Stimulated activated naive B cell treated with anti-CD40 and anti-IgM and Interleukin-4, amounts not matched to agents 10 μg/mL and 1 μg/mL and 100 μg/mL, for 72 hours (primary cell): ENCODE measurements at places on chromosomes 4 and X.

- no peak for DNase-seq
These were observed 43.7 kb downstream of the LDOC1 start for GRCh38 chrX:141133272-141133671.

GRCh38 chrX:107723511-107723910 is 52.1 kb downstream of the TSC22D3 start:
- no peak for DNase-seq

DNA sequence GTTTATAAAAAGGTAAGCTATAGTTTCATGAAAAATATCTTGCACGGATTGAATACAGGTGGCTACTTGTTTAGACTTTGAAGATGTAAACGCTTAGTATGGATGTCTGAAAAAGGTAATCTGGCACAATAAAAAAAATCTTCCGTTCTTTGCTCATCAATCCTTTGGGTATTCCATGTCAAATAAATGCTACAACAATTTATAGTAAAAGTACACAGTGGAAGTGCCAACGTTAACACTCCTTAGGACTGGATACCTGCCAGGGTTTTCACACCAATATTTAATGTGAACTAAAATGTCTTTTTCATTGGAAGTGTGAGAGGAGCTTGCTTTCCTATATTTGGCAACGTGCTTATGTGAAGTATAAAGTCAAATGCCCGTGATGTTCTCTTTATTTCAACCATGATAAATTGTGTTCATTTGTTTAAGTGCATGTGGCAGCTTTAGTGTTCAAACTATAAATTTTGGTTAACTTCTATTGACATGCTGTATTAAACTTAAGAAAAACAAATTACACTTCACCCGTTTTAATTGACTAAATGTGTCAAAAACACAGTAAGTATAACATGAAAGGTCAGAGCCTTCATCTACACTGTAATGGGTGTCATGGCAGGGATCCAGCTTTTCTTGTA is 121.7 kb upstream of the HAND2 start:
- DNase-seq, result no peak

DNA sequence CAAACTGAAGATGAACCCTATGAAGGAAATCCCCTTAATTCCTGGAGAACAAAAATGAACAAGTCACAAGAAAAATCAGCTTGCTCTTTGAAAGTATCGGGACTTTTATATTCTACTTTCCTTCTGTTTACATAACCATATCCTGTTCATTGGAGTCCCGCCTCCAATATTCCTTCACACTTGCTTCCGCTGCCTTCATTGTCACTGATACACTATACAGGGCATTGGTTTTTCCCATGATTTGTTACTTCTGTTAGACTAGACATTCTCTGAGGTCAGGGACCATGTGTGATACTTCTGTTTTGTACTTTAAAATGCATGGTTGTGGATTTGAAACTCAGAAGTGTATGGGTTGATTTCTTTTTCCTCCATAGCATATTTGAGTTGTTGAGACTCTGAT is 18.8 kb downstream of the MCUB start:
- no peak for DNase-seq

GRCh38 chr4:163895378-163896005 is 401.0 kb downstream of the TMA16 start:
- DNase-seq, result no peak

- DNase-seq, result no peak
These were observed 287.4 kb downstream of the RAB28 start for GRCh38 chr4:13196721-13197120.

DNA sequence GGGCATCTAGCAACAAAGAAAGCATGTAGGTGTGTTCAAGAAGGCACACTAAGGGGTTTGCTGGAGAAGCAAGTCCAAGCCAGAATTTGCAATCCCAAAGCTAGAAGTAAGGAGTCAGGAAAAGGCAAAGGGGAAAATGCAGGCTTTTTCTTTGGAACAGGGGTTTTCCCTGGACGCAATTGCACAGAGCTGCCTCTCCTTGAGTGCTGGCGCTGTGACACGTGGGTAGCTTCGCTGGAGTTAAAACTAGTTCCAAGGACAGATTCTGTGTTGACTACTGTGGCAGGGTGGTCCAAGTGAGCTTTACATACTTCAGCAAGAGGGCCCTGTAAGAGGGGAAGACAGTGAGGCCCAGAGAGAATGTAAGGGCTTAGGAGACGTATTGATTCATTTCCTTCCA is 277.1 kb downstream of the ADGRA3 start:
- DNase-seq, result no peak

- DNase-seq, result no peak
These were observed 25.8 kb upstream of the ARHGAP24 start for GRCh38 chr4:85448906-85449890.

- DNase-seq, result peak; percentile 20
These were observed 367.8 kb upstream of the RASGEF1B start for GRCh38 chr4:81839347-81840042.

GRCh38 chrX:15948318-15948660 is 93.7 kb upstream of the AP1S2 start:
- DNase-seq, result no peak

DNA sequence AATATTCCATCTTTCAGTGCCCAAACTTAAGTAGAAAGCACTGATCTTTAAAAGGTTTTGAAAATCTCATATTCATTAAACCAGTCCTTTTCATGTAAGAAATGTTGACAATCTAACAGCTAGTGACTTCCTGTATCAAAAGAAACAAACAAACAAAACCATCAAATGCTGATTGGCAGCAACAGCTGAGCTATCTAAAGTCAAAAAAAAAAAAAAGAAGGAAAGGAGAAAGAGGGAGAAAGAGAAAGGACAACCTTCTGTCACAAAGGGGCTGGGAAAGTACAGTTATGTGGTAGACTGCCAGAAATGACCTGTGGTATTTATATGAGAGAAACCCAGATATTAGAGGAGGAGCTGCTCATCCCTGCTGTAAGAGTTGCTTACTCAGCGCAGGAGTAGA is 614.6 kb upstream of the SMIM31 start:
- no peak for DNase-seq

DNA sequence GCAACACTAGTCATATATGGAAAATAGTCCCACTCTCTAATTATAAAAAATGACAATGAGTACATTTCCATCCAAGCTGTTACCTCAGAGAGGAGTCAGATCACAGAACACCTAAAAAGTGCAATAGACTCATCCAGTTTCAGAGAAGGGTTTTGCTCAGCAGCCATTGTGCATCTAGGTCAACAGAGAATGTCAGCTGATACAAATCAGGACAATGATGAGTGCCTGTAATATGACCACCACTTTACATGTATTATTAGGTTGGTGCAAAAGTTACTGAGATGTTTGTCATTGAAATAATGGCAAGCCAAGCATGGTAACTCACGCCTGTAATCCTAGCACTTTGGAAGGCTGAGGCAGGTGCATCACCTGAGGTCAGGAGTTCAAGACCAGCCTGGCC is 164.1 kb upstream of the TTC29 start:
- DNase-seq, result no peak

GRCh38 chr4:79869597-79870237 is 203.3 kb downstream of the ANTXR2 start:
- DNase-seq, result no peak

- peak; percentile 6 for DNase-seq
These were observed at the start of gene SLC4A4 for GRCh38 chr4:71338846-71339593. SLC4A4 (plus strand) TSS chr4:71339020.

- no peak for DNase-seq
These were observed 176.5 kb downstream of the GBA3 start for GRCh38 chr4:22869235-22869634.

DNA sequence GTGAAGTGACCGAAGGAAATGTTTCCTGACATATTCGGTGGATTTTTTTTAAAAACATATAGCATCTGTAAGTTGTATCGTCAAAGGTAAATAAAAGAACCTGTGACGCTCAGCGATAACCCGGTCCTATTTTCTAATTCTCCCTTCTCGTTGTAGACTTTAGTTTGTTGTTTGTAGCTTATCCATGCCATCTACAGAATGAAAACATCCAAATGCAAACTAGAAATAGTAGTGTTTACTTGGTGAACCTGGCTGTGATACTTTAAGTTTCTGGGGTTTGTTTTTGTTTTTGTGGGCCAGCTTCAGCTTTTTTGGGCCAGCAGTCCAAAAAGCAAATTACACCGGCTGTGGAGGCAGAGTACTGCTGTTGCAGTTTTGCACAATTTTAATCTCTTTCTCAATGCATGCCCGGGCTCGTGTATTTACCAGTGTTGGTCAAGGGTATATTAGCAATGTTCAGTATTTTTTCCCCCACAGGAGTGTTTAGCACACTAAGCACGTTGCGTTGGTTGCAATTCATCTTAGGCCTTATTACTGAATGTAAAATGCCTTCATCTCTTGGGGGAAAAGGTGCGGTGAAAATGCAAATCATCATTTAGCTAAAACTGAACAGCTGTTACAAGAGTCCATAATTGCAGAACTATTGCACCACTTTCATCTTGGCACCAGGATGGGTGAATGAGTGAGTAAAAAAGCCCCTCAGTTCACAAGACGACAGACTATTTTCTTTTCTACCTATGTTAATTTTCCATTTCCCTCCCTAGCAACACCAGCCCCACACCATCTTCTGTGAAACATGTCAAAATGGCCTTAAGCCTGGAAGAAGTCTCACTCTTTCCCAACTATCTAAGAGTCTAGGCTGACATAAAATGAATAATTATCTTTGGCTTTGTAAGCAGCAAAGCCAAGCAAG is 1.7 kb upstream of the CNOT6L start:
- peak; percentile 24 for DNase-seq

GRCh38 chr4:84792366-84793301 is 173.9 kb downstream of the WDFY3 start:
- no peak for DNase-seq

DNA sequence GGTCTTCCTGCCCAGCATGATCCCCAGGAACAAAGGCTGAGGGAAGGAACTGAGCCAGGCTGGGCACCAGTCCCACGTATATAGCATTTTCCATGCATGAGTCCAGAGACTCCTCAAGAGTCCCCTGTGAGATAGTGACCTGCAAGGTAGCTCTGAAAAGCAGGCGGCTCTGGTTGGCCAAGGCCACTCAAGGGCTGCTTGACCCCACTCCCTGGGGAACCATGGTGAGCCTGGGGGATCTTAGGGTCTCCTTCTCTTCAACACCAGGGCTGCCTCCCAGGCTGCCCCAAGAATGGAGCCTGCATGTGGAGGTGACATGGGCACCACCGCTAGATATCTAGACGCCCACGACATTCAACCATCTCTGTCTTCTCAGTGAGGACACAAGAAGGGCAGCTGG is 79.2 kb downstream of the SLC2A9 start:
- no peak for DNase-seq

DNA sequence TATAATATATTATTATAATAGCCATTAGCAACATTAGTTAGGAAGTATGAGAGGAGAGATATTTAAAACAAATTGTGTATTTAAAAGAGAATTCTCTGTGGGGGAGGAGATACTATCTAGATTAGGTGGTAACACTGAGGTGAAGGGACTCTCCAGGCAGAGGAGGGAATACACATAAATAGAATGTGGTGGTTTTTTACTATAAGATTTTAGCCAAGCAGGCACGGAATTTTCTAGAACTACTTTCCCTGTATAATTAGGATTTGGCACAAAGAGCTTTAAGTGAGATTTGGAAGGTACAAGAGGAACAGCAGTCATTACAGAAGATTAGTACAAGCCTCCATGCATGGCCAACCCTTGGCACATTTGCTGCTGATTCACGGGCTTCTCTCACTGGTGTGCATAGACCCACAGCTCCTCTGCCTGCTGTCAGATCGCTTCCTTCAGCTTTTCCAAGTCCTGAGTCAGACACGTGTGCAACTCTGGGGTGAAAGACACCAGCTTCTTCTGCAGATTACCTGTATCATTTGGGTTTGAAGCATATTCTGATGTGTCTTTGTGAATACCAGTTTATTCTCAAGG is 685.5 kb downstream of the KCTD8 start:
- no peak for DNase-seq

DNA sequence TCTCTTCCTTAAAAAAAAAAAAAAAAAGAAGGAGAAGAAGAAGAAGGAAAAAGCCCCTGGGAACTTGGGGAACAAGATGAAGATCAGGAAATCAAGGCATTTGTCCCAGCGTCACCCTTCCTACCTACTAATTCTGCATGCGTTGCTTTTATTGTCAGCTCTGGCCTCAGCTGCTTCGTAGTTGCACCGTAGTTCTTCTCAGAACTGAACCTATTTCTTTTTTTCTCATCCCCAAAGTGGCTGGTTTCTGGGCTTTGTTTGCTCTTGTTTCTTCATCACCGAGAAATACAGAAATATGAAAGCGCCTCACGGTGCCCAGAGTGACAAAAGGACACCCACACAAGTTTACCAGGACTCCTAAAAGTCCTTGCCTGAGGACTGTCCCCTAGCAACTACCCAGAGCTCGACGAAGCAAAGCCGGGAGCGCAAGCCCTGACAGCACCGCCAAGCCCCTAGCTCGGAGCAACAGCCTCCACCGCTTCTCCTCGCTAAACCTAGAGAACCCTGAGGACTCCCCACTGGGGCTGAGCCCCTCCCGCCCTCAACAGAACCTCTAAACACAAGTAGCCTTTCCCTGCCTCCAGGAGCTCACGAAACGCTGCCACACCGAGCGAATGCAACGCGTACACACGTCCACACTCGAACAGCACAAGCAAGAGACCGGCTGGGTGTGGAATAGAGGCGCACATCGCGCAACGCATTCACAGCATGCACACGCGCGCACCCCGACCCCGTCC is 710 bp downstream of the PRKG2 start:
- DNase-seq, result no peak

DNA sequence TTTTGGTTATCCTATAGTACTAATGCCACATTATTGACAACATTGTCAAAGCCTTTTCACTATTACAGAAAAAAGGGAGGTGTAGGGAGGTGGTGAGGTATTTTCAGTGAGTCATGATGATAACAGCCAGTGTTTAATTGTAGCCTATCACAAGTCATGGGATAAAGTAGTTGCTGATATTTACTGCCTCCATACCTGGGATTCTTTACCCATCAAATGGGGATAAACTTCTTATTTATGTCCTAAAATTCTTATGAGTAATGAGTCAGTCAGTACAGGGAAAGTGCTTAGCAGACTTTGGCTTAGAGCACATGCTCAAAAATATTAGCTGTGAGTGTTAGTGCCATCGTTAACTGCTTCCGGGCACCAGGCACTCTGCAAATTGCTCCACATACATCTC is 25.7 kb downstream of the ADGRG2 start:
- no peak for DNase-seq

GRCh38 chrX:8297766-8298165 is 126.7 kb upstream of the VCX2 start:
- no peak for DNase-seq
